ENCODE measurements at places on chromosomes 2 and 18.

DNA sequence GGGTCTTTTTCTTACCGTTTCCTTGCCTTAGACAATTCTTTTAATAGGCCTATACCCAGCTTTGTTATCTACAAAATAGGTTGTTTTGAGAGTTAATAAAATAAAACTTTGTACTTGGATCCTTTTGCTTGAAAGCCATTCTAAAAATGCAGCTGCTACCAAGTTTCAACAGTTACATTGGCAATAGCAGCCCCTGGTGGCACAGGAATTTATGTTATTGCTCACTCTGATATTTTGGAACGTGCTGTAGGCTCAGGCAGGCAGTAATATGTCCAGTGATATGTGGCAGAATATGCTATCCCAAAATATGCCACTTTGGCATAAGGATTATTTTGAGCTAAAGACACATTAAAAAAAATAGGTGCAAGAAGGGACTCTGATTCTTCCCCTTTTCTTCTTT is 6.7 kb upstream of the COMMD1 start:
- DNase-seq = no peak

- peak; percentile 74 for DNase-seq
Observed at GRCh38 chr2:11477994-11478393, 12.0 kb upstream of the E2F6 start.

DNA sequence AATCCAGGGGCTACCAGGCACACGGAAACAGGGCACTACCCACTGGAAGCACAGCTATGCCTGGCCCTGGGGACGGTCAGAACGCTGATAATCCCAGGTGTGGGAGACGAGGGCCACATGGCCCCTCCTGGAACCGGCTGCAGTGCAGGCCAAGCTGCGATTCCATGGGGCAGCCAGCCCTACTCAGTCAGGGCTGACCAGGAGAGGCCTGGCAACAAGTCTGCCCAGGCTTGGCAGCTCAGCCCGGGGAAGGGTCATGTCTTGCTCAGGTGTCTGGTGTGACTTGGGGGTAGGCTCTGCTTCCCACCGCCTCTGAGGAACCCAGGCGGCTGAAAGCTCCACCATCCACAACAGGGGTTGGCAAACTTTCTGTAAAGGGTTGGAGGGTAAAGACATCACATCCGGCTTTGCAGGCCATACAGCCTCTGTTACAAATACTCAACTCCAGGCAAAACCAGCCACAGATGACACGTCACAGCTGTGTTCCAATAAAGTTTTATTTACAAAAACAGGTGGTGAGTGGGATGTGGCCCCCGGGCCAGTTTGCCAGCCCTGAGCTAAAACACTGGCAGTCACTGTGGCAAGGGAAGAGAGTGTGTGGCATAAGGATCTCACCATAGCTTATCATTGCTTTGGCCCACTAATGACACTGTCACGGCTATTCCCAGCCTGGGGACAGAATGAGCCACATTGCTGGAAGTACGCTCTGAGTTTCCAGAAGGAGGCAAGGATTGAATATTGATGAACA is 85.2 kb downstream of the NDUFA10 start:
- no peak for DNase-seq

DNA sequence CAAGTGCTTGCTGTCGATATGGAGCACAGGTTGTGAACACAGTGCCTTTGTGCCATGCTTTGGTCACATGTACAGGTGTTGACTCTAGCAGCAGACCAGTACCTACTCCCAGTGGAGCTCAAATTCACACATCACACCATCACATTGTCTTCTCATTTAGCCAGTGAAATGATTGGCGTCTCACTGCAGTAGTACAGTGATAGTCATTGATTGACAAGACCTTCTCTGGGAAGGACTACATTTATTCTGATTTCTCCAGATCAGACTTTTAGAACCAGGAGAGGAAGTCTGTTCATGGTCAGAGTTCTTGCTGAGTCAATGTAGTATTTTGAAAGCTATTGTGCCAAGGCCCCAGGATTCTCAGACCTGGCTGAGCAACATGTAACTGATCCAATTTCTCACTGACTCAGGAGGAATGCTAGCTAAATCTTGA is 75.2 kb downstream of the FMNL2 start:
- DNase-seq = no peak

- DNase-seq = no peak
Observed at GRCh38 chr2:98892871-98893270, 43.2 kb downstream of the CRACDL start.

DNA sequence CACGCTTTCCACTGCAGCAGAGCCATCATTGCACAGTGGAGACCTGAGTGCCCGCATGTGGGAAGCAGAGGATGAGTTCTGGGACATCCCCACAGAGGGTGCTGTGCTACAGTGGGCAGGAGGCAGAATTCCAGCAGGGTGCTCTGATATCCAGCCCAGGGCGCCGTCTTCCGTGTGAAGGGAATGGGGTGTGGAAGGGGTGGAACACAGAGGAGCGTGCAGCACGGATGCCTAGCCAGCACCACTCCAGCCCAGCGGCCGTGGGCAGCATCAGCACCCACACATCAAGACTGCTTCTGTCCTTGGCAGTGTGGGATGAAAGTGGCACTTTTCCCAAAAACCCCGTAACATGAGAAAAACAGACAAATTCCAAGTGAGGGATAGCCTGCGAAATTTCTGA is 134.3 kb downstream of the ZNF236 start:
- no peak for DNase-seq

DNA sequence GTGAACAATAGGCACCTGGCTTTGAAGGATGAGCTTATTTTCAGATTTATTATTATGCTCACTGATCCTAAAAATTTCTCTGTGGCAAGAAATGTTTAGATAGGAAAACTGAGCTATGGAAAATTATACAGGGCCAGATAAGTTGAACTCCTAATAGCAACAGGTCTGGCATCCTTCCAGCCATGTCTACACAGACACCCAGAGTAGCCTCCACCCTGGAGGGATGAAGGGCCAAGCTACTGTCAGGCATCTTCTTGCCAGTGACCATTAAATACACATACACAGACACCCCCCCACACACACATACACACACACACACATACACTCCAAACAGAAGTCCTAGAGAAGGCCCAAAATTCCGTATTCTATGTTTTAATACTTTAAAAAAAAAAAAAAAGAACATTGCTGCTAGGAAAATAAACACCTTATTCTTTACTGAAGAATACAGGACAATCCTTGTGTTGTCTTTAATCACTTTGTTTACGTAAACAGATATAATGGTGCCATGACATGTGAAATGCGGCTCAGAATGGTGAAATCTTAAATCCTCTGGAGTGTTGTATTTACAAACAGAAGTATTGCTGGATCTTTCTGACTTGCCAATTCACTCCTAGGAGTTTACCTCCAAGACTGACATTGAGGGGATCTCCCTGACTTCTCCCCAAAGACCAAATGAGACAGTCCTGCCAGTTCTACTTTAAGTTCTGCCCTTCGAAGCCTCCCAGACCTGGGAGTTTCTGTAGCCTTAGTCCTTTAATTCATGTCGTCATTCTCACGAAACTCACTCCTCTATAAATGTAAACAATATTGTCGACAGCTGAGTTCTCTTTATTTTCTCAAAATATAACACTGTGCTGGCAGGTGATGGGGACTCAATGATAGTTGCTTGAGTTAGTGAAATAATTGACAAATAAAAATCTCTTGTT is 163.1 kb downstream of the ANTXR1 start:
- DNase-seq = no peak

DNA sequence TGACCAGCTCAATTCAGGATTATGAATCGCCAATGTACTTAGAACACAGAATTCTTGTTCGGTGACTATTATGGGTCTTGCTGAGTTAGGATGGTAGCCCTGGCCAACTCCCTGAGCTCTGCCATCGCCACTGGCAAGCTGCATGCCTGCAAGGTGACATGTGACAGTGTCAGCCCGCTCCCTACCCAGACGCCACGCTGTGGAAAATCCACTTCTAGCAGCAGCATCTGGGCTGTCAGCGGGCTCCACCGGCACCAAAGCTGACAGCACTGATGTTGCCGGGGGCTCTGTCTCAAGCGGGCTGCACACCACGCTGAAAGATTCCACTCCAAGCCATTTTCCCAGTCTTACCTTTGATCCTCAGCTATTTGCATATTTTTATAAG is 100.7 kb downstream of the MYT1L start:
- DNase-seq = no peak

- no peak for DNase-seq
Observed at GRCh38 chr2:68295516-68295915, 24.2 kb downstream of the CNRIP1 start.

DNA sequence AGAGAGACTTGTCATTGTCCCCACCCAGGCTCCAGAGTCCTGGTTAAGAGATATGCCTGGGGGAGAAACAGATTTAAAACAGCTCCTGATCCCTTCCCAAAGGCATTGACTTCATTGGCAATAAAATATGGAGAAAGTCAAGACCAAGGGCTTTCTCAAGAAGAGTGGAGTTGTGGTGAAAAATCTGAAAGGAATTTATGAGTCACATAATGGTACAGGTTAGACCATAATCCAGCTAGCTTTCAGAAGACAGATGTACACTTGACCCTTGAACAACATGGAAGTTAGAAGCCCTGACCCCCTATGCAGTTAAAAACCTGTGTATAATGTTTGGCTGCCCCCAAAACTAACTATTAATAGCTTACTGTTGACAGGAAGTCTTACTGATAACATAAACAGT is 599.1 kb upstream of the SOX11 start:
- DNase-seq = no peak

DNA sequence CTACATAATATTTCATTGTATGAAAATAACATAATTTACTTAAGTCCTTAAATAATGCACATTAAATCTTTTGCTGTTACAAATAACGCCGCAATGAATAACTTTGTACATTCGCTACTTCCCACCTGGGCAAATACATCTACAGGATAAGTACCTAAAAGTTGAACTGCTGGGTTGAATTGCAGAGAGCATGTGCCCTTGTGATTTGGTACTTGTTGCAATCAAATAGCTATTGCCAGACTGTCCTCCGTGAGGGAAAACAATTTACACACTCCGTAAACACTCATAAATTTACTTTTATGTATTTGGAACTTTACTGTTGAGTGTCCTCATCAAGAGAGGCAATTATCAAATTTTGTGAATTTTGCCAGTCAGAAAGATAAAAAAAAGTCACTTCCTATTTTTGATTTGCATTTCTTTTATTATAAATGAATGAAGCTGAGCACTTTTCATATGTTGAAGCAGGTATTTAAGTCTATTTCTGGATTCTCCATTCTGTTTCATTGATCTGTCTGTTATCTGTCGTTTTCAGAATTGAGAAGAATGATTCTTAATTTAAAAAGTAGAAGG is 140.8 kb upstream of the SERTAD2 start:
- no peak for DNase-seq

GRCh38 chr18:3920832-3921231 is 470.9 kb downstream of the TGIF1 start:
- no peak for DNase-seq

- no peak for DNase-seq
Observed at GRCh38 chr2:158979772-158980171, 11.3 kb downstream of the TANC1 start.

DNA sequence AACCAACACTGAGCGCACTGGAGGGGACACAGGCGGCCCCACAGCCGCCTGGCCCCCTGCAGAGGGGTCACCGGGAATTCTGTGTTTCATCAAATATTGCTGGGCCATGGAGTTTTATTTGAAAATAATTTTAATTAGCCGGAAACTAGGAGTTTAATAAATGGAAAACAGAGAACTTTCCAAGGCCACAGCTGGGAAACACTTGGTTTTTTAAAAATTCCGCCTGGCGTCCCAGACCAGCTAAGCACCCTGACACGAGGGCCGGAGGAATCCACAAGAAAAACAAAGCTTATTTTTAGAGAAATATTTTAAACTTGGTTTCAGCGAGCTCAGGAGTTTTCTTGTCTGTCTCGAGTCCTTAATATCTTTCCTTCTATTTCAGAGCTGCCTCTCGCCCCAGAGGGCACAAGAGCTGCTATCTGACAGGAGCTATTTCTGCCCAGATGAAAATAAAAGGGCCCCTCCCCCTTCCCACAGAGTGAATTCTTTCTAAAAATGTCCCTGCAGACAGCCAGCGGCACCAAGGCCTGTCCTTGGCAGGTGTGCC is 8.2 kb downstream of the ZFP36L2 start:
- no peak for DNase-seq

DNA sequence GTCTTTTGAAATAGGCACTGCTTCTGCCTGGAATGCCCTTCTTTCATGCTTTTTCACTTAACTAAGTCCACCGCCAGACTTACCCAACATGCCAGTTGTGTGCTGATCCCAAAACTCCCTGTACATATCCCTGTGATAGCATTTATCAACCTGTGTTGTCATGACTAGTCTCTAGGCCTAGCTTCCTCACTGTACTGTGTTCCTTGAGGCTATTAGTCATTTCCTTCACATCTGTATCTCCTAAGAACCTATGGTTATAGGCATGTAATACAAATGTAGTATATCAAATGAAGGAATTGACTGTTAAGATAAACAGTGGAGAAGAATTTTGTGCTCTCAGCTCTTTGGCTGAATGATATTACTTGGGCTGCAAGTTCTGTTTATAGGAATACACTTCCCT is 184.3 kb downstream of the CYRIA start:
- DNase-seq = no peak

GRCh38 chr2:235762832-235763598 is 269.2 kb downstream of the AGAP1 start:
- no peak for DNase-seq

DNA sequence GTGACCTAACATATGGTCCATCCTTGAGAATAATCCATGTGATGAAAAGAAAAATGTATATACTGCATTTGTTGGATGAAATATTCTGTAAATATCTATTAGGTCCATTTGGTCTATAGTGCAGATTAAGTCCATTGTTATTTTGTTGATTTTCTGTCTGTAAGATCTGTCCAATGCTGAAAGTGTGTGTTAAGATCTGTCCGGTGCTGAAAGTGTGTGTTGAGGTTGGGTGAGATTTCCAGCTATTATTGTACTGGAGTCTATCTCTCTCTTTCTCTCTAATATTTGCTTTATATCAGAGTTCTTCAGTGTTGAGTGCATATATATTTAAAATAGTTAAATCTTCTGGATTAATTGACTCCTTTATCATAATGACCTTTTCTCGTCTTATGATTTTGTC is 828.8 kb upstream of the CRIM1 start:
- DNase-seq = no peak

- no peak for DNase-seq
Observed at GRCh38 chr2:232290668-232291067, 87.9 kb upstream of the ALPP start.

GRCh38 chr2:134399096-134399495 is 145.2 kb downstream of the MGAT5 start:
- DNase-seq = no peak

- peak; percentile 85 for DNase-seq
Observed at GRCh38 chr2:241637018-241637794, at the start of the genes ATG4B and THAP4. TSS of gene ATG4B (plus strand) at chr2:241637693. CDS start at chr2:241637715, 22 bp downstream. TSS of gene THAP4 (minus strand) at chr2:241637158. CDS start at chr2:241637017, 141 bp downstream.

GRCh38 chr2:11237122-11237521 is 81.9 kb downstream of the SLC66A3 start:
- no peak for DNase-seq

DNA sequence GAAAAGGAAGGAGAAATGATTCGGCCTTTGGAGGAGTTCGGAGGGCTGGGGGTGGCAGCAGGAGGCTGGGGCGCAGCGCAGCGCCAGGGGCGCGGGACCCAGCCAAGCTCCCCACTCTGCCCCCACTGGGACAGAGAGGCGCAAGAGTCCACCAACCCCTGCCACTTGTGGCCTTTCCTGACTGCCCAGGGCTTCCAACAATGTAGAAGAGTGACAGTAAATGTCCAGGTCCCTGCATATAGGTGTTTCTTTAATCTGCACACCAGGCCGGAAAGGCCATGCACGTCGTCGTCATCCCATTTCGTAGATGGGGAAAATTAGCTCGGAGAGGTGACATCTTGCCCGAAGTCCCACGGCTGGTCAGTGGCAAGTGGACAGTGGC is 96.6 kb downstream of the INHBB start:
- no peak for DNase-seq

- no peak for DNase-seq
Observed at GRCh38 chr2:38233231-38233983, 143.7 kb downstream of the ATL2 start.
